NCI-H2107 (cell line): ENCODE measurements at places on chromosomes 3 and 15.

DNA sequence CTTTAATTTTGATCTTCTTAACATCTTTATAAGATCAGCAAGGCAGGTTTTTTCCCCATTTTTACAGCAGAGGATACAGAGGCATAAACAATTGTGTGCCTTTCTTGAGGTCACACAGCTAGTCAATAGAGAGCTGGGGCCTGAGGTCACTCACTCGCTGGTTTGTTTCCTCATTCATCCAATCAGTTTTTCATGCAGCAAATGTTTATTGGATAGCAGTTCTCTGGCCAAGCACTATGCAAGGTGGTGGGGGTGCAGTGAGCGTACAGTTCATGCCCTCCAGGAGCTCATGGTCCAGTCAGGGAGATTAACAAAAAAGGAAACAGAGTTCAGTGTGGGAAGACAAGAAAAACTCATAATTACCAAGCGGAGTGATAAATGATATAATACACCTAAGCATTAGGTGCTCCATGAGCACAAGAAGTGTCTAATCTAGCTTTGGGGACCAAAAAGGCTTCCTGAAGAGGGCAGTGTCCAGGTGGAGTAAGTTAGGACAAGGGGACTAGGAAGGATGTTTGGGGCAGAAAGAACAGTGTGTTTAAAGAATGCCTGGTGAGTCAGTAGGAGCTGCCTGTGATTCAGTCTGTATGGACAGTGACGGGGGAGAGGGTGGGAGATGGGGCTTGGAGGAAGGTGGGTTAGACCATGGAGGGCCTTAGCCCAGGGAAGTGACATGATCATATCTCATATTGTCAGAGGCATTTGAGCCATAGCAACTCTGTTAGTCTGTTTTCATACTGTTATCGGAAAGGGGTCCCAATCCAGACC is 29.3 kb downstream of the MAP2K5 start:
- no peak for DNase-seq

DNA sequence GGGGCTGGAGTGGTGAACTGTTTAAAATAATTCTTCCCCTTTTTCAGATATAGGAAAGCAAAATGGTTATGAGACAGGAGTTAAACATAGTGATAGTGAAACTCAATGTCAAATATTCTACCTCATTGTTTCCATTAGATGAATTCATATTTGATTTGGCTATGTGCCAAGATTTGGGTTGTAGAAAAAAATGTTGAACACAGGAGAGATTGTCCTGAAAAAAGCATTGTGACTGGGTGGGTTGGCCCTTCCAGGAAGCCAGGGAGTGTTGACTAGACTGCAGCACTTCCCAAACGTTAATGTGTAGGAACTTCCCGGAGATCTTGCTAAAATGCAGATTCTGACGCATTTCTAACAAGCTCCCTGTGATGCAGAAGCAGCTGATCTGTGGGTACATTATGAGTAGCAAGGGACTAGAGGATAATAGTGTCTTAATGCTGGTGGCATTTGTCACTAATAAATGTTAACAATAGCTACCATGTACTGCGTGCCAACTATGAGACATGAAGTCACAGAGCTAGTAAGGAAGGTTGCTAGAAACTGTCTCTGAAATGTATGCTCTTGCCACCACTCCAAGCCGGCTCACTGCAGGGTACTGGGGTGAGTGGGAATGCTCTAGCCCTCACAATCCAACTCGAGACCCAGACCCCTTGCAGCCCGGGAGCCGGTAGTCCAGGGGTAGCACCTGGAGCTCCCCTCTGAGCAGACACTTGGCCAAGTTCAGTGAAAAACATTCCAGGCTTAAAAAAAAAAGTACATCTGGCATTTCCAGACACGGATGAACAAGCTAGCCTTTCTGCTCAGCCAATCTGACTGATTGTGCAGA is 120.6 kb downstream of the CD47 start:
- DNase-seq: no peak

DNA sequence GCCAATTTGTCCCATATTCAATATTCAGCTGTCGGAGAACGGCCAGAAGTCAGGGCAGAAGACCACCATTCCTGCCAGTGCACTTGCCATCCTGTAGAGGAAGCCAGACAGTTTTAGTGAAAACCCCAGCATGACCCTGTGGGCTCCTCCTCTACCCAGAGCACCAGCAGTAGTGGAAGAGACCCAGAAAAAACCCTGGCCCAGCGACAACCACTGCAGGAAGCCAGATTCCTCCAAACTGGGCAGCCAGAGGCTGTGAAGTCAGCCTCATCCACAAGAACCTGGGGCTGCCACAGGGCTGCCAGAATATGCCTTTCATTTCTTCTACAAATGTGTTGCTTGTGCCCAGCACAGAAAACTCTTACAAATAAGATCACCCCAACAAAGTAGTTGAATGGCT is 67.3 kb downstream of the HMCES start:
- DNase-seq: no peak

- DNase-seq: no peak
Observed at GRCh38 chr15:83062768-83063180, 4.3 kb downstream of the BTBD1 start.

DNA sequence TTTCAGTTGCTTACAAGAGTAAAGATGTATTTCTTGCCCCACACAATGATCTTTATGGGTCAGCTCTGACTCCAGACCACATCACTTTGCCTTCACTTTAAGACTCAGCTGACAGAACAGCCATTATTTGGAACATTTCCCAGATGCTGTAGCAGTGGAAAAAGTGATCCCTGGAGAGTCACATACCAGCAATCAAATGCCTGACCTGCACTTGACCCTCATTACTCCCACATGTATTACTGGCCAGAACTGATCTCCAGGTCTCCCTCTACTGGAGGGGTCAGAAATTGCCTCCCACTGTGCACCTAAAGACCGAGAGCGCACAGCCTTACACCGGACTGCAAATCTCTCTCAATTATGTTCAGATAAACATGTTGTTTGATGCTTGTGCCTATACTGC is 88.6 kb upstream of the ZNF385D start:
- DNase-seq: no peak

DNA sequence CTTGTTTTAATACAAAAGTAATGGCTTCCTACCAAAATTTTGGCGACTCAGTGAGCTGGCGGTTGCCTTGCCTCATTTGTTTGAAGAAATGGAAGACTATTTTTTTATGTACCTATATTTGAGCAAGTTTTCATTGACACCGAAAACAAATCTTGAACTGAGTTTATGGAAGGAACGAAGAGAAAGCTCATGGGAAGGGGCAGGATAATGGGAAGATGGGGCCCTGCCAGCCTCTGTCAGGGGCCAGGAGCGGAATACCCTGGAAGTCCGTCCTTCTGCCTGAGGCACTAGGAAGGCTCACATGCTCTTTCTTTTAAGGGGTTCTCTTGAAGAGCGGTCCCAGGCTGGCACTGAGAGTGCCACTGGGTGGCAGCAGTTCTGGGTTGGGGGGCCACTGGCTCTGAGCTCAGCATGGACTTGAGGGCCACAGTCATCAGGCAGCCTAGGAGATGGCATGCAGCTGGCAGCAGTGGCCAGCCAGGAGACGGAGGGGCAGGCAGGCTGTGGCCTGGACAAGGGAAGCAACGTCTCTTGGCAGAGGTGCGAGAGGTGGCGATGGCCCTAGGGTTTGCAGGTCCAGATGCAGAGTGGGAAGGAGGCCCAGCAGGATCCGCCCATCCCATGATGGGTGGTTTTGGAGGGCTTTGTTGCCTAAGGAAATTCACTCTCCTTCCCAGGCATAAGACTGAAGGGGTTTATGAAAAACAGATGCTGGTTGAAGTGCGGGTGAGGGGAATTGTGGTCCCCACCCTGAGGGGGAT is 41.6 kb downstream of the ISG20 start:
- no peak for DNase-seq

GRCh38 chr3:31288224-31288623 is 244.5 kb upstream of the STT3B start:
- no peak for DNase-seq

- DNase-seq: no peak
Observed at GRCh38 chr3:58352626-58353025, 19.9 kb downstream of the PXK start.

DNA sequence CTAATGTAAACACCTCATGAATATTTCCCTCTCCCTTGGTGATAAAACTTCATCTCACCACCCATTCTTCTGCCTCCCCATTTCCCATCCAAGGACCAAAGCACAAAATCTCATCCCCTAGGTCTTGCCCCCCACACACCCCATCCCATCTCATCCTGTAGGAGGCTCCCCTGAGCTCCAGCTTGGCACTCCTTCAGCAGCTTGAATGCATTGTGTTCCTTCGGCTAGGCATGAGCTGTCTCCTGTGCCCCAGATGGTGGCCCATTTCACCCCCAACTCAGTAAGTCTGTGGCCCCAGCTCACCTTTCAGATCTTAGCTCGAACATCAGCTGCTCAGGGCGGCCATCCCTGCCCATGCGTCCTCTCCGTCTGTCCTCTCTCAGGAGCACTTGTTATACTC is 203.6 kb upstream of the NR2F2 start:
- no peak for DNase-seq

- DNase-seq: no peak
Observed at GRCh38 chr3:146019508-146019907, 141.5 kb downstream of the PLOD2 start.

- no peak for DNase-seq
Observed at GRCh38 chr3:126867190-126867862, 115.6 kb upstream of the PLXNA1 start.
